ENCODE measurements at places on chromosomes 1 and 21.

DNA sequence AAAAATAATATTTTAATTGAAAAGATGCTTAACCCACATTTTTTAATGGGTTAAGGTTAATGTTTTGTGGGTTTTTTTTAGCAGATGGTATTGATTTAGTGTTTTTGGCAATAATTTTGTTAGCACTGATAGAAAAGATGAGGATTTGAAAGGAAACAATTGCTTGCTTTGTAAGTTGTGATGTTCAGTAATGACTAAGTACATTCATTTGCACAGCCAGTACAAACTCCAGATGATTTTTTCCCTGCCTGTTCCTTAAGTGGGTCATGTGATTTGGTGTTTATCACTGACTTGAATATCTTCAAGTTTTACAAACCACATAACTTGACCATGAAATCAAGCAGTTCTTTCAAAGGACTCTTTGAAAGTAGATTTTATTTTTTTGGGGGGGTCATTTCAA lies 15.0 kb downstream of the DISP1 start:
- no peak for DNase-seq

DNA sequence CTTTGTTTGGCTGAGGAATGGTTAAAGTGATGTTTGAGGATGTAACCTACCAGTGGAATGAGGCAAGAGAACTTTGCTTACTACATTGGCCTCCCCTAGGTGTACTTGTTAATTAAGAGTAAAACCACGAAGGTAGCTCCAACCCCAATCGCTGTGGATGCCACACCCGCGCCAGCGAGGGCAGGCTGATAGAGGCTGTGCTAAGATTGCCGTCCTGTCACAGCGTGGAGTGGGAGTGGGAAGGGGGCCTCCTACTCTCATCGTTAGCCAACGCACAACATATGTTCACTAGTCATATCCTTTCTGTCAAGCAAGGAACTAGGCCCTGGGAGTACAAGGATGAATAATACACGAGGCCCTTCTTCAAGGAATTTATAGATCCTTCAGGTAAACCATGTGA lies 99.6 kb downstream of the RUNX1 start:
- DNase-seq = no peak

DNA sequence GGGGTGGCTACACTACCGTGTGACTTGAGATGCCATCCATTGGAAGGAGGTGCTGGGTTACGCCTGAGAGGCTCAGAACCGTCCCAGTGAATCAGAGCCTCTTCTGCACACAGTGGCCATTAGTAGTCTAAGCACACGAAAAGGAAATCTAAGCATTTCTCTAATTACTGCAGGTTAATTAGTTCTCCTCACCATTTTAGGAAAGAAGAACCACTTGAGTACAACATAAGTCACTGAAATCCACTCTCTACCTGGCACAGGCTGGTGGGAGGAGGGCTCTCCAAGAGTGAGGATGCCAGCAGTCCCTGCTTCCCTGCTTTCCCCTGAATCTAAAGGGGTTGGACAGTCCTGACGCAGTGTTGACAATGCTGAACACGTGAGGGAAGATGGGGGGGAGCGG lies 606.3 kb downstream of the NPHP4 start:
- no peak for DNase-seq

DNA sequence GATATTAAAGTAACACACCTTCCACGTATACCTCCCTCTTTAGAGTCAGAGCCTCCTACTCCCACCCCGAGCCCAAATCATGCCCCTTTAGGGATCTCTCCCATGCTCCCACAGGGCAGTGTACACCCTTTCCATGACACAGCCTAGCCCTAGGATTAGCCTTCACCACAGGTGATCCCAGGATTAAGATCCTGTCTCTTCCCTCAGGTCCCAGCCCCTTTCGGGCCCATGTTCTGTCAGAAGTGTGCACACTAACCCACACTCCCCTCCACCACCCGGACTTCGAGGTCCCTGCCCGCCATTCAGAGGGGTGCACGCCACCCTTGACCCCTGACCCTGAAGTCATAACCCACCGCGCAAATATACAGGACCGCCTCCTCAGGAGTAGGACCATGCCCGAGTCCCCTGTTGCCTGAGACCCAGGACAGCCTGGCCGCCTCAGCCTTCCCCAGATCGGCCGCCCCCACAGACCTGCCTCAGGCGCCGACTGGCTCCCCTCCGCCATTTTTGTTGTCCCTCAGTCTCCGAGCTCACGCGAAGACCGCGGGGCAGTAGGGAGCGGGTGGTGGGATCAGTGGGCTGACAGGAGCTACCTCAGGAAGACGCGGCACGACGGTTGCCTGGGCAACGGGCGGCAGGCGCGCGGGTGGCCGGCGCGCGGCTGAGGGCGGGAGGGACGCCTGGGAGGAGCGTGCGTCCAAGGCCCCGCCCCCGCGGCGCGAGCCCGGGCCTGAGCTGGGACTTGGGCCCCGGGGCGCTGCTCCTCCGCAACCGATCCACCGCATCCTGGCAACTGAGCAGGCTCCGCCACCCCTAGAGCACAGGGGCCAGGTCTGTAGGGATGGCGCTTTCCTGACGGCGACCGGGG lies at the start of gene AGBL4:
AGBL4 (minus strand) TSS at position 663 of the 868 bp plus-strand sequence.
- no peak for DNase-seq

- DNase-seq = no peak
Observed at GRCh38 chr1:110005971-110006370, 21.4 kb downstream of the AHCYL1 start.

DNA sequence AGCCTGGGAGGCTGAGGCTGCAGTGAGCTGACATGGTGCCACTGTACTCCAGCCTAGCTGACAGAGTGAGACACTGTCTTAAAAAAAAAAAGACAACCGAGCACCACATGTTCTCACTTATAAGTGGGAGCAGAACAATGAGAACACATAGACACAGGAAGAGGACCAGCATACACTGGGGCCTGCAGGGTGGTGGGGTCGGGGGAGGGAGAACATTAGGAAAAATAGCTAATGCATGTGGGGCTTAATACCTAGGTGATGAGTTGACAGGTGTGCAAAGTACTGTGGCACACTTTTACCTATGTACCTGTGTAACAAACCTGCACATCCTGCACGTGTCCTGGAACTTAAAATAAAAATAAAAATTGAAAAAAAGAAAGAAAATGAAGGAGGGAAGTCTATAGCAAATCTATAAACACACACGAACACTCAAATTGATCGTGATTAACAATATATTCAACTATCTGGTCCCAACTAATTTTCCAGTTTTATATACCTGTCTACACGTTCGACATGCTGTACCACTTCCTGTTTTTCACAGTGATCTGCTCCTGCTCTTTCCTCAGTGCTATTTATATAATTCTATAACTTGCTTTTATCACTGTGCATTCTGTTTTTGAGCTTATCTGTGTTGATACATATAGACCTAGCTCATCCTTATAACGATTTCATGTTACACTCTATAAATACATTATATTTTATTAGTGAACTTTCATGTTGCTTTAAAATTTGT lies 27.2 kb downstream of the AK5 start:
- no peak for DNase-seq

- DNase-seq = peak; percentile 75
Observed at GRCh38 chr1:77281491-77282186, at the start of gene AK5. AK5 (plus strand) TSS chr1:77282019; CDS start chr1:77282314, 295 bp downstream.

DNA sequence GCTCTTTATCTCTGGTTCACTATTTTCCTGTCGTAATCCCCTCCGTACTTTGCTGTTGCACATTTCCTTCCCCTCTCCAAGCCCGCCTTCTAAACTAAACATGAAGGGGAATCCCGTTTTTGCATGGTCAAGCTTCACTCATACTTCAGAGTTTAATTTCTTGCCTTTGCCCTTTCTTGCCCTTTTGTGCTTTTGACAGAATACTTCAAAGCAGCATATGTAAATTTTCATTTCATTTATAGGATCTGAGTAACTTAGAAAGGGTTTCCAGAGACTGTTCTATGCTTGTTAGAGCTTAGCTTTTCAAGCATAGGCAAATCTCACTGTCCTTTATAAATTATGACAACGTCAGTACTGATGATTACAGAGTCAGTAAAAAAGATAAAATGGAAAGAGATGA lies 27.7 kb downstream of the SPATA45 start:
- DNase-seq = no peak

DNA sequence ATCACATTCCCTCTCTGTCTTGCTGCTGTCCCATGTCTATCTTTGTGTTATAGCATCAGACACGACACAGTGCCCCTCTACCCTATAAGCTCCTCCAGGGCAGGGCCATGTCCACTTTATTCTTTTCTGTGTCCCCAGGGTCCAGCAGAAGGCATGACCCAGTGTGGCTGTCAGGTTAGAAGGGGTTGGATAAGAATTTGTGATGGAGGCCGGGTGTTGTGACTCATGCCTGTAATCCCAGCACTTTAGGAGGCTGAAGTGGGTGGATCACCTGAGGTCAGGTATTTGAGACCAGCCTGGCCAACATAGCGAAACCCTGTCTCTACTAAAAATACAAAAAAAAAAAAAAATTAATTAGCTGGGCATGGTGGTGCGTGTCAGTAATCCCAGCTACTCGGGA lies 26.3 kb upstream of the RNF19B start:
- DNase-seq = no peak

DNA sequence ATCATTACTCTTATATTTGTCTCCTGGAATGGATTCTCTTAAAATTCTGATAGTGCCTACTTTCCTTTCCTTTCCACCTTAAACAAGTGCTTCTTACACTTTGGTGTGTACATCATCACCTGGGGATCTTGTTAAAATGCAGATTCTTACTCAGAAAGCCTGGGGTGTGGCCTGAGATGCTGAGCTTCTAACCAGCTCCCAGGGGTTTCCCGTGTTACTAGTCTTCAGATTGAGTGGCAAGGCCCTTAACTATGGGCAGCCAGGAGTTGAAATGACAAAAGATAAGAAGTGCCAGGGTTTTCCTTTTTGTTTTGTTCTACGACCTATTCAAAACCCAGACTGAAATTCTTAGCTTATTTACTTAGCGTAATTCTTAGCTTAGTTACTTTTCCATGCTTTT lies 159.2 kb downstream of the HFM1 start:
- no peak for DNase-seq

- no peak for DNase-seq
Observed at GRCh38 chr1:10724052-10724494, 72.4 kb downstream of the CASZ1 start.

DNA sequence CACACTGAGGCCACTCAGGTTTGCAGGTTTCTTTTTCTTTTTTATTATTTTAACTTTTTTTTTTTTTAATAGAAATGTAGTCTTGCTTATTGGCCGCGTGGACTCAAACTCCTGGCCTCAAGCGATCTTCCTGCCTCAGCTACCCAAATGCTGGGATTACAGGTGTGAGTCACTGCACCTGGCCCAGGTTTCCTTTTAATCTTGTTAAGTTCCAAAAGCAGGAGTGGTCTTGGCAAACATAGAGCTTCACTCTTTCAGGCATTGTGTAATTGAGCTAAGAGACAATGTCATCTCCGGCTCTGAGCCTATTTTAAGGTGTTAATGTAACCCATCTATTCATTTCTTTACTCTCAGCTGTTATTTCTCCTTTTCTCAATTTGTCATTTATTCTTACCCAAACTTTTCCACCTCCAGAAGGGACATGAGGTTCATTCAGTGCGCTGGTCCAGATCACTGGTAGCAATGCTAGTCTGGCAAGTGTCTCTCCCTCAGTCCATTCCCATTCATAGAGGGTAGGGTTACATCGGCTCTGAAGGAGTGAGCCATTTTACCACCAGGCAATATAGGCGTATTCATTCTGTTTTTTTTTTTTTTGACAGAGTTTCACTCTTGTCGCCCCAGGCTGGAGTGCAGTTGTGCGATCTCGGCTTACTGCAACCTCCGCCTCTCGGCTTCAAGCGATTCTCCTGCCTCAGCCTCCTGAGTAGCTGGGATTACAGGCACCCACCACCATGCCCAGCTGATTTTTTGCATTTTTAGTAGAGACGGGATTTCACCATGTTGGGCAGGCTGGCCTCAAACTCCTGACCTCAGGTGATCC lies 11.3 kb upstream of the MFSD2A start:
- DNase-seq = no peak

GRCh38 chr1:47534436-47534835 lies 96.6 kb downstream of the FOXD2 start:
- no peak for DNase-seq

- DNase-seq = no peak
Observed at GRCh38 chr1:109476825-109477224, 6.9 kb upstream of the ATXN7L2 start.

- DNase-seq = no peak
Observed at GRCh38 chr1:221149111-221149510, 269.9 kb downstream of the HLX start.

DNA sequence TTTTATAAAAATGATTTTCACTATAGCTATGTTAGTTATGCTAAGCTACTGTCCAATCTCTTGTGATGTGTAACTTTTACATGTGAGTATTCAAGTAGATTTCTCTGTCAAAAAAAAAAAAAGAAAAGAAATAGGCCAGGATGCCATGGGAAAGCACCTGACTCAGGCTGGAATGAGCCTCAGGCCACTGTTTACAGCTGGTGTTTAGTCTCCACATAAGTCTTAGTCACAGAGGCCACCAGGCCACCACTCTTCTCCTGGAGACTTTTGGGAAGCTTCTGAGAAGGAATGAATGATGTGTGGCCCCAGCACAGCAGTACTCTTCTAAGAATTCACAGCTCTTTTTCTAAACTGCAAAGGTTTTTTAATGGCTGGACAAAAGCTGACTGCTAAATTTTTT lies 48.9 kb downstream of the CHML start:
- DNase-seq = no peak

GRCh38 chr1:187566354-187566753 lies 737.6 kb downstream of the PLA2G4A start:
- no peak for DNase-seq

DNA sequence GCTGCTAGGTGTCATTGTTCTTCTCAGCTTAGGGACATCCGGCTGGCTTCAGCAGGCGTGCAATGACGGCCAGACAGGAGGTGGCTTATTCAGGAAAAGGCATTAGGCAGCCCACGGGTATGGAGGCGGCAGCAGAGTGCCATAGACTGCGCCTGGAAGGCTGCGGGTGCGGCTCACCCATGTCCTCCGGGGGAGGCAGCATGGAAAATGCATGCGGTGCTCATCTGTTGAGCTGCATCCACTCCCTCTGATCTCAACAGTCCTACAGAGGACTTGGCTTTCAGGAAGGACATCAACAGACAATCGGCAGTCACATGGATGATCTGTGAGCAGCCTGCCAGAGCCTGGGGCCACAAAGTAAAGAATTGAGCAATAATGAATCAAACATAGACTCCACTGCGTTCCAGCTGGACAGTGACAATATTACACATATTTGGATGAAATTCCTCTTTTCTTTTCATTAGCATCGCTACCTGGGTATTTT lies 42.9 kb downstream of the UMODL1 start:
- DNase-seq = no peak

GRCh38 chr1:170250531-170251276 lies 104.9 kb downstream of the NTMT2 start:
- no peak for DNase-seq

DNA sequence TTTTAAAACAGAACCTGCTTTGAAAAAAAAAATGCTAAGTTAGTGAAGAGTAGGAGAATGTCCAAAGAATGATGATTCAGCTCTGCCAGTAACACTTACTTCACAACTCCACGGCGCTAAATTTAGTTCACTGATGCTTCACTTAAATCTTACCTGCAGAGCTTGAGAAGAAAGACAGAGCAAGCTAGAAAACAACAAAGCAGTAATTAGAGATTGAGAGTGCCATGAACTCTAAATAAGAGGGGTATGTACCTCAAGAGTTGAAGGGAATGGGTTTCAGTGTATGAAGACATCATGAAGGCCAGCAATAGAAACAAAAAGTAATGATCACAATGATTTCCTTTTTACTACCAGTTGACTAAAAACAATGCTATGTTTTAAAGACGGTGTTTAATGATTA lies 32.8 kb downstream of the EPRS1 start:
- DNase-seq = no peak

All from activated T-cell treated with anti-CD3 and anti-CD28 coated beads, Interleukin-2, amount 50 U/mL, for 48 hours (primary cell).